ENCODE measurements at places on chromosomes 1 and 21. TPM values are rescaled to one million over a fixed set of nuclear protein-coding genes. Genes with fewer than 3 reads are reported as not detected.

MAN1C1 gene
- total RNA-seq, result 7.7 TPM

GREM2 gene
- total RNA-seq, result 7.5 TPM

TADA1 gene
- total RNA-seq, result 11.1 TPM

KRTAP19-1 gene
- not detected for total RNA-seq

CLCA4 gene
- total RNA-seq, result not detected

TFAP2E gene
- total RNA-seq, result 4.5 TPM

IVL gene
- not detected for total RNA-seq

AMY1B gene
- not detected for total RNA-seq

NPPA gene
- total RNA-seq, result not detected

FCMR gene
- total RNA-seq, result 74.0 TPM

OR14C36 gene
- total RNA-seq, result not detected

TAS1R1 gene
- total RNA-seq, result not detected

PLEKHN1 gene
- 6.3 TPM for total RNA-seq

OLIG2 gene
- total RNA-seq, result not detected

NHLH1 gene
- 1.0 TPM for total RNA-seq

PITHD1 gene
- 60.7 TPM for total RNA-seq

FCRL6 gene
- total RNA-seq, result not detected

FCER1A gene
- not detected for total RNA-seq

KCND3 gene
- total RNA-seq, result not detected

STIL gene
- total RNA-seq, result 31.7 TPM

CELA3B gene
- not detected for total RNA-seq

ZNF683 gene
- total RNA-seq, result not detected

GPR89B gene
- 13.1 TPM for total RNA-seq

RUNX1 gene
- 136 TPM for total RNA-seq

UTS2 gene
- total RNA-seq, result not detected

SPTA1 gene
- total RNA-seq, result not detected

AMY2B gene
- total RNA-seq, result 14.6 TPM

PTGER3 gene
- not detected for total RNA-seq

CD1C gene
- total RNA-seq, result not detected

PTAFR gene
- total RNA-seq, result 0.29 TPM

NCF2 gene
- 18.7 TPM for total RNA-seq

NLRP3 gene
- 0.50 TPM for total RNA-seq

RYR2 gene
- total RNA-seq, result 0.26 TPM

LRRC38 gene
- not detected for total RNA-seq

TAGLN2 gene
- 593 TPM for total RNA-seq

Data from activated T-helper 17 cell treated with anti-CD3 and anti-CD28 coated beads, Interleukin-2, amount 50 U/mL, for 72 hours (primary cell).